ENCODE measurements at places on chromosomes 3 and 15. TPM values are rescaled to one million over a fixed set of nuclear protein-coding genes. Genes with fewer than 3 reads are reported as not detected.

Gene SLC6A6
- 37.9 TPM for total RNA-seq

Gene CACNA1D
- 0.31 TPM for total RNA-seq

Gene GCNT3
- total RNA-seq: not detected

Gene GPR156
- total RNA-seq: not detected

Gene CTXN2
- total RNA-seq: not detected

Gene TIGIT
- 17.3 TPM for total RNA-seq

Gene NR1I2
- total RNA-seq: 0.10 TPM

Gene PLXNA1
- 2.4 TPM for total RNA-seq

Gene CPB1
- total RNA-seq: not detected

Gene CFAP100
- total RNA-seq: not detected

Gene USP8
- 58.8 TPM for total RNA-seq

GRCh38 chr3:194109192-194109863 lies 26.6 kb upstream of the HES1 start:
- DNase-seq: no peak

- no peak for DNase-seq
Observed at GRCh38 chr3:146655333-146655996, 50.3 kb upstream of the PLSCR5 start.

GRCh38 chr3:45566951-45567411 lies 27.6 kb upstream of the LIMD1 start:
- DNase-seq: no peak

GRCh38 chr3:181725131-181725731 lies 13.5 kb downstream of the SOX2 start:
- no peak for DNase-seq

DNA sequence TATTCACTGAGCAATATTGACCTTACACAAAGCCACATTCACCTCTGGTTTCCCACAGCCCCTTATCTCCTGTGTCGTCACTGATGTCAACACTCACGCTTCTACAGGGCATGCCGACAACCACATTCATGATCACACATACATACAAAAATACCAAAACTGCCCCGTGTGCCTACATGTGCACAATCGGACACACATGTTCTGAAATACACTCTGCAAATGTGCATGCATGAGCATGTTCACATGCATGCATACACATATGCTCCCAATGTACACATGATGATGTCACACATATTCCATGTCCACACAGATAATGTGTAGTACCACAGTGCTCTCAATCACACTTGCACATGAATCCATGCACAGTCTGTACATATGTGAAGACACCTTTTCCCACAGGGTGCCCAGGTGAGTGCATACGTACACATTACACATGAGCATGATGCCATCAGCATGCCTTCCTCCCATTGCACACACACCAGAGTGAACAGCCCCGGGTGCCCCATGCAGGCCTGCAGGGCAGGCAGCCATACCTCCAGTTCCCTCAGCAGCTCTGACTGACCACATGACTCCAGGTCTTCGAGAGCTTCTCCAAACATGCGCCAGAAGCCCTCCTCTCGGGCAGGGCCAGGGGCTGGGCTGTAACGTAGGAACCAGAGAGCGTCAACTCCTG lies 37.0 kb downstream of the GRIP2 start:
- no peak for DNase-seq

GRCh38 chr3:126765187-126766069 lies 61.4 kb downstream of the CHCHD6 start:
- DNase-seq: no peak

DNA sequence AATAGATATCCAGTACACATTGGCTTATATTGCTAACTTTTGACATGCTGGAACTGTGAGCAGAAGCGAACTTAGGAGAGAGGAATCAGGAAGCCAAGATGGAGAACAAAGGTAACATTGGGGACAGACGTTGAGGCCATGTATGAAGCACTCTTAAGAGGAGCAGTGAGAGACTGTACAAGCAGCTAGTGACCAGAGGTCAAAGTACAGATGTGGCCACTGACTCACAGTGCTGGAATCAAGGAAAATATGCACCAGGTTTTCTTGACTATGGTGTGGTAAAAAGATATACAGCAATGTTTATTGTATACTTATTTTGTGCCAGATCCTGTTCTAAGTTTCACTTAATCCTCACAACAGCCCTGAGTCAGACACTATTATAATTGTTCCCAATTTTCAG lies 2.0 kb upstream of the IL20RB start:
- DNase-seq: no peak

- DNase-seq: no peak
Observed at GRCh38 chr3:154749514-154749913, 319.5 kb upstream of the GPR149 start.

DNA sequence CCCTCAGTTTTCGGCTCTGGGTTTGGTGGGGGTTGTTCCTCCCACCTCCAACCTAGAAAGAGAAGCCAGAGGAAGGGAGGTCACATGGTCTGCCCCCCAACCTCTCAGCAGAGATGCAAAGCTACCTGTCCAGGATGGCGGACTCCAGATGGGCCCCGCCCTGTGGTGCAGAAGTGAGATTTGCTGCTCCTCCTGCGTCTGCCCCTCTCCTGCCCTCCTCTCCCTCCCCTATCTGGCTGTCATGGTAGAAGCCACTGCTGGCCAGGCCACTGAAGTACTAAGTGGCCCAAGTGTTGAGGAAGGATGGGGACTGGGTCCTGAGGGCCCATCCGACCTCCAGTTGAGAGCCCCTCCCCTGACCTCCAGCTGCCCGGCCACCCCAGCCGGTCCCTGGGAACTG lies 2.1 kb upstream of the SEMA3B start:
- no peak for DNase-seq

DNA sequence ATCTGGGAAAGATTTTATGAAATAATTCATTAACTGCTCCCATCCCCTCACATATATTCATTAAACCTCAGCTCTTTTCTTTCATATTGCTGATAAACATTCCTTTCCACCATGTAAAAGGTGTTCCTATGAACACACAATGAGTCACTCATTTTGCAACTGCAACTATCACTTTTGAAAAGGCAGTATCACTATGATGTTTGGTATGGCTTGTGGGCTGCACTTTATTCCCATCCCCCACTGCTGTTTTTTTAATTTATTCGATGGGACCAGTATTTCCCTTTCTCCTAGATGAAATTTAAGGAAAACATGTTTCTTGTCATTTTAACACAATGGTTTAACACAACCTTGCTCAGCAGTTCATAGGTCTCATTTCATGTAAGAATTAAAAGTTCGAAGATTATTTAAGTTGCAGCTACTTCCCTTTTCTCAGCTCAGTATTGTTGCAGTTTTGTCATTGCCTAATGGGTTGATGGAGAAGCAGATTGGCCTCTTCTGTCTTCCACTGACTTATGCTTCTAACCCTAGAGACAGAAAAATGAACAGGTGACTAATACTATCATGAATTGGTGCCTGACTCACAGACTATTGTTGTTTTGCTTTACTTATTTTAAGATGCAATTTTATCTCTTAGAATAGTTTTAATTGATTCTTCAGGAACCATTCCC lies 280.3 kb downstream of the ZPLD1 start:
- DNase-seq: no peak

DNA sequence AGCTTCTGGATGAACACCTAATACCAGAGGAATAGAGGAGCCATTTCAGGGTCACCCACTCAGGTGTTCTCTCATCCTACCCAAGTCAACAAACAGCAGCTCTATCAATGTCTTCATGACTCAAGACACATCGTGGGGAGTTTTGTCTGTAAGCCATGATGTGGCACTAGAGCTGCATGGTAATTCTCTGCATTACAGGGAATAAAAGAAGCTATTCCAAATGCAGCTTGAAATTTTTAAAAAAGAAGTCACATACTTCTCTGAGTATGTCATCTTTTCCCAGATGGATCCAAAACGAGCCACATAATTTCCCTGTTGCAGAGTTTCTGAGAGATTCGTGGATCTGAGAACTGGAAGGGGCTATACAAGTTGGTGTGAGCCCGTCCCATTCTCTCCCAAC lies 6.1 kb upstream of the THSD4 start:
- no peak for DNase-seq

DNA sequence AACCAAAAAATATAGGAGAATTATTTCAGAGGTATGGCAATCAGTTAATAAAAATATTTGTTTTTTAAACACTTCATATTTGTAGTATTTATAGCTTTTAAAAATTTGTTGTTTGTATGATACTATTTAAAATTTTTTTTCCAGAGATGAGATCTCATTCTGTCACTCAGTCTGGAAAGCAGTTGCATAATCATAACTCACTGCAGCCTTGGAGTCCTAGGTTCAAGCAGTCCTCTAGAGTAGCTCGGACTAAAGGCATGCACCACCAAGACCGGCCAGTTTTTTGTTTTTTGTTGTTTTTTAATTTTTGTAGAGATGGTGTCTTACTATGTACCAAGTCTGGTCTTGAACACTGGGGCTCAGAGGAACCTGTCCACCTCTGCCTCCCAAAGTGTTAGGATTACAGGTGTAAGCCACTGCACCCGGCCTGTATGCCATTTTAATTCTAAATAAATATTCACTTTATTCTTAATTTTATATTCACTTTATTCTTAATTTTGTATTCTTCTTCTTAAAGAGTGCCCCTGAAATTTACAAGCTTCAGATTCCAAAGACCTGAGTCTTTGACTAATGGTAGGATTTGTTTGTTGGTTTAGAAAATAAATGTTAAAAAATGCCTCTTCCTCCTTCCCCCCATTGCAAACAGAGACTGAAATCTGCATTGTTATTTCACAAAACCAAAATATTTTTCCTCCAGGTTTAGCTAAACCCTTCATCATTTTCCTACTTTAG lies 9.4 kb downstream of the TGFBR2 start:
- no peak for DNase-seq

DNA sequence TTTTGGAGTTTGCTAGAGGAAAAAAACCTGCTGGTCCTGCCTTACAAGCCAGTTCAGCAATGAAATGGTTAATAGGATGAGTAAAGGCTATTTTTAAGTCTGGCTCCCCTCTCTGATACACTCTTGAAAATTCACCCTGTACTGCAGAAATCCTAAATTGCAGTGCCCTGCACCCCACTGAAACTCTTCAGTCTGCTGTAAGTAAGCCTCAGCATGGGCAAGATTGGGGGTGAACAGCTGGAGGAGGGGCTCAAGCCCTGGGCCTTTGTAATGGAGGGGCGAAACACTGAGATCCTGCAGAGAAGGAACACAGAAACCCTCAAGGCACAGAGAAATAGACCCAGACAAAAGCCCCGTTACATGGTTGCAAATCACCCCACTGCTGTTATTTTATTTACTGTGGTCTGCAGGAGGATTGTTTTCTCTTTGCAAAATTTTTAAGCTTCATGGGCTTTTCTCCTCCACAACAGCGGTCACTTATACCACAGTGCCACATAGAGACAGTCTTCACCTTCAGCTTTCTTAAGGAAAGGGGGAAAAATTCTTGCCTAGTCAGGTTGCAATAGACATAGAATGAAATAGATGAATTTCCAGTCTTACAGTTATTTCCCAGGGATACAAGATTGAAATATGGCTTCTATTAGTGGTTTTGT lies 45.0 kb downstream of the SOX2 start:
- no peak for DNase-seq

- no peak for DNase-seq
Observed at GRCh38 chr3:52422669-52423068, 22.2 kb downstream of the SEMA3G start.

GRCh38 chr15:76894174-76894573 lies 11.0 kb downstream of the SCAPER start:
- DNase-seq: no peak

- DNase-seq: no peak
Observed at GRCh38 chr3:176699288-176699687, 498.0 kb downstream of the TBL1XR1 start.

GRCh38 chr15:61229883-61230180 lies 730 bp upstream of the RORA start:
- no peak for DNase-seq

DNA sequence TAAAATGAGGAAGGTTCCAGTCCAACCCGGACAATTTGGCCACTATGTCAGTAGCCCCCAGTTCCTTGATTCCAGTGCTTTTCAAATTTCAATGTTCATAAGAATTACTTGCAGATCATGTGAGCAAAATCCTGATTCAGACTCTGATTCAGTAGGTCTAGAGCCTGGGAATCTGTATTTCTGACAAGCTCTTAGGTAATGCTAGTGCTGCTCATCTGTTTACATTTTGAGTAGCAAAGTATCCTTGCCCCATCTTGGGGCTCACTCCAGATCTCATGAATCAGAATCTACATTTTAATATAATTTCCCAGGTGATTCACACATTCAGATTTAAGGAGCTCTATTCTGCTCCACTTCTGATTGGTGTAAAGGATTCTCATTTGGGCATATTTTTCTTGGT lies 142.0 kb downstream of the NAALADL2 start:
- no peak for DNase-seq

DNA sequence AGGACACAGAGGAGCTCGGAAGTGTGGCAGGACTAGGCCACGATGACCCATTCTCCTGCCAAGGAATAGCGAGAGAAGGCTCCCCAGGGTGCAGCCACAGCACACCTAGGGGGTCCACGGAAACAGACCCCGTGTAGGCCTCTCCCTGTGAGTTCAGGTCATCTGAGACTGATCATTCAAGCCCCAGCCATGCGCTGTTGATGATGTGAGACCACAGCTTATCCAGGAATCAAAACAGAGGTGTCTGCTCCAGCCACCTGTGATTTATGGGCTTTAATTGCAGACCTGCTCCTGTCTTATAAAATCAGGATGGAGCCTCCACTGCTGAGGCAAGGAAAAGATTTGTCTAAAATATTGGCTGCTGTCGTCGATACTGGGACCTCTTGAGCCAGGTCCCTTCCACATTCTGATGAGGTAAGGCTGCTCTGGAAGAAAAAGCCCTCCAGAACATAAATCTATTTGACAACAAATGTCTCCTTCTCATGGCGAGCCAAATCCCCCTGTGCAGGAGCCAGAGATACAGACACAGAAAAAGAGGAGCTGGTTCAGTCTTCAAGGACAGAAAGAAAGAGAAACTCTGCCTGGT lies 186.7 kb downstream of the TJP1 start:
- DNase-seq: no peak

GRCh38 chr3:42367903-42368302 lies 42.5 kb downstream of the LYZL4 start:
- DNase-seq: no peak

DNA sequence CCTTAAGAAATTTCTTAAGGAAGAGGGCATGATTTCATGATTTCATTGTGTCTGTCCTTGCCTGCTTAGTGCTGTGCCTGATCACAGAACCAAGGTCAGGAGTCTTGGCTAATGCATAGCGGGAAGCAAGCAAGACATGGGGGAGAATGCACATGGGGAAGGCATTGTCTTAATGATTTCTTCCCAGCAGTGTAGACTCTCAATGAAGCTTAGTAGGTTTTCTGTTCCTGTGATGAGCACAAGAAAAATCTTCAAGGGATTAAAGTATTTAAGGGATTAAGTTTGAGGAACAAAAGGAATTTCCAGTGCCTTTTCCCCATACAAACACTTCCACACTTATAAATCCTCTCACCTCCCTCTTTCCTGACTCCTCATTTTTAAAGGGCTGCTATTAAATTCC lies 46.9 kb upstream of the SEMA6D start:
- DNase-seq: no peak

GRCh38 chr15:40002295-40002694 lies 36.7 kb downstream of the SRP14 start:
- no peak for DNase-seq

- no peak for DNase-seq
Observed at GRCh38 chr3:147410116-147410525, 956 bp downstream of the ZIC1 start.

Measured in activated CD8-positive, alpha-beta T cell treated with anti-CD3 and anti-CD28 coated beads, Interleukin-2, amount 10 ng/mL, durations not matched to agents 7 days and 5 days (primary cell).